ENCODE measurements at places on chromosomes 4 and X.

GRCh38 chr4:41525129-41525528 lies 12.8 kb upstream of the LIMCH1 start:
- DNase-seq, result no peak

- DNase-seq, result no peak
Observed at GRCh38 chrX:139203651-139204570, 326.6 kb upstream of the F9 start.

GRCh38 chr4:153788413-153789276 lies at the start of gene SFRP2:
TSS of gene SFRP2 (minus strand) at chr4:153789083. CDS start at chr4:153788835, 248 bp downstream.
- DNase-seq, result no peak

GRCh38 chrX:1164322-1165288 lies 47.8 kb downstream of the CRLF2 start:
- DNase-seq, result no peak

DNA sequence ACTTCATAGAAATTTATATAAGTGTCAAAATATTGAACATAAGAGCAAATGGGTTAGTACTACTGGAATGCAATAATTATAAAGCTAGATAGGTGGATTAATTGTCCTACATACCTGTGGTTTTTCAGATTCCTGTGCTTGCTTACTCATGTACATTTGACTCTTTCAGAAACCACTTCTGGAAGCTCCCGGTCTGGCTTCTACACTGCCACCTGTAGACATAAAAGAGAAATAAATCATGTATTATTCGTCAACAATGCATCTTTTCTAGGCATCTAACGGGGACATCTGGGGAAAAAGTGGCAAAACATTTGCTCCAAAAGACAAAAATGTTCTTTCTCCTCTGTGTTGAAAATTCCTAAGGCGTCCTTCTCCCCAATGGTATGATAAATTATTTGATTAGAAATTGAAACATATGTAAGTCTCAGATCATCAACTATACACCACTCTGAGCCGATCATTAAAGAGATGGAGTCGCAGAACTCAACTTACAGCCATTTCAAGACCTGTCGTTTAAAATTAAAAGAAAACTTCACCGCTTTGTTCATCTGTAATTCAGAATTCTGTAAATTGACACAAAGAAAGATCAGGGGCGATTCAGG lies 648.7 kb upstream of the DIPK2B start:
- peak; percentile 32 for DNase-seq
